ENCODE measurements at places on chromosomes 16 and 17.

DNA sequence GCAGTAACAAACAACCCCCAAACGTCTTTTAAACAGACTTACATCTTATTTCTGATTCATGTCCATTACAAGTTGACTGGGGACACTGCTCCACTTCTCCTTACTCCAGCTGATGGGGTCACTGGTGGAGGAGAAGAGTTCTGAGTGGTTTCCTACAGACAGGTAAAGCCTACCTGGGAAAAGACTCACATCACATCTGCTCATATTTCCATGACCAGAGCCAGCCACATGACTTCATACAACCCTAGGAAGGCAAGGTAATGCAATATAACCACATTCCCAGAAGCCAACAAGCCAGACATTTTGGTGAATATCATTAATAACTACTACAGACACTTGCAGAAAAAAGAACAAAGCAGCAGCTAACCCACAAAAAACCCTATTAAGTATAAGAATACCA is 90.5 kb upstream of the IRX6 start:
- DNase-seq: no peak

DNA sequence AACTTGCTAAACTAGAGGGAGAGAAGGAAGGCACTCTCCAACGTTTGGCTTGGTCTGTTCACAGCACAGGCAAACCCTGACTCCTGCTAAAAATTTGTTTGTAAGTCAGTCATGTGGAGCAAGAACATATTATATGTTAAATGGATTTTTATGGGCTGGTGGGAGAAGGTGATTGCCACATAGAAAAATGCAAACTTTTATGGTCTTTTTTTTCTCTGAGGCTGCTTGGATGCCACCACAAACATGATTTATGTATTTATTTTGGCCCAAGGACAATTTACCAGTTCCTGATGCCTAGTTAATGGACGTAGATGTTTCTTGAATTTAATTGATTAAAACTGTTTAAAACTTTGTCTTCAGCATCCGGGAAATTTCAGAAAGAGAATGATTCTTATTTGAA is 274.2 kb upstream of the MYOCD start:
- no peak for DNase-seq

DNA sequence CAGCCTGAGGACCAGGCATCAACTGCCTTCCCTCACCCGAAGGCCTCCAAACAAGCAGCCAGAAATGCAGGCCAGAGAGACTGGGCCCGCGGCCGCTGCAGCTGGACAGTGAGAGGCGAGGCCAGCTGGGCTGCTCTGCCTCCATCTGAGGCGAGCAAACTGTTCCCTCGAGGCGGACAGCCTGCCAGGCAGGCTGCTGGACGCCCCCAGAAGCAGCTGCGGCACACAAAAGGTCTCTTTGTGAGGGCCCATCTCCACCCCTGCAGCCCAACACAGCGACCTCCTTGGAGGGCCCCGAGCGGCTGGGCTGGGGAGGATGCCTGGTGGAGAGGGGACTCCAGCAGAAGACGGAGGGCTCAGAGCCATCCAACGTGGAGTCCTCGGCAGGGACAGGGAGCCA is 4.7 kb downstream of the CORO7 start:
- no peak for DNase-seq

DNA sequence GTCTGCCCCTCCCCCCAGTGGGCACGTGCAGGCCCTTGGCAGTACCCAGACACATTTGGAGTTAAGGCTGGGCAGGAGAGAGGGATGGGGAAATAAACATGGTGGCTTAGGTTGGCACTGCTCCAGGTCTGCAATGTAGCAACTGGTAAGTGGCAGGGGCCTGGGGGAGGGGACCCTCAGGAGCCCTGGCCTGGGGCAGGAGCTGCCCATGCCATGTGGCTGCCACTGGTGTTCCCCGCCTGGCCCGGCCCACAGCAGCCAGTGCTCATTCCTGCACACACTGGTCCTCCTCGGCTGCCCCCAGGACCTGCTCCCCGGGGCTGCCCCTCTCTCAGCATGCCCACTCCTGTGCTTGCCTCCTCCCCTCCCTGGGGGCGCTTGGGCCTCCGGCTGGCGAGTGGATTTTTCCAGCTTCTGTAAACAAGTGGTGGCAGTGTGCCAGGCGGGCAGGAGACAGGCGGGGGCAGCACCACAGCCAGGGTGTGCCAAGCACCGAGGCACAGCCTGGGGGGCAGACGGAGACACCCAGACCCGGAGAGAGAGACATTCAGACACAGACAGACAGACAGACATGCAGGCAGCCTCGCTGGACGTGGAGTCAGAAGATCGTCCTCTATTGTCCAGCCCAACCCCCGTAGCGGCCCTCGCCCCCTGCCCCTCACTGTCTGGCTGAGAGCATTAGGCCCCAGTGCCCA is 9.4 kb downstream of the THRA start:
- no peak for DNase-seq

GRCh38 chr16:84785843-84786581 is 33.8 kb upstream of the CRISPLD2 start:
- DNase-seq: no peak

- DNase-seq: no peak
These were observed 27.5 kb downstream of the WSB1 start for GRCh38 chr17:27321372-27321771.

DNA sequence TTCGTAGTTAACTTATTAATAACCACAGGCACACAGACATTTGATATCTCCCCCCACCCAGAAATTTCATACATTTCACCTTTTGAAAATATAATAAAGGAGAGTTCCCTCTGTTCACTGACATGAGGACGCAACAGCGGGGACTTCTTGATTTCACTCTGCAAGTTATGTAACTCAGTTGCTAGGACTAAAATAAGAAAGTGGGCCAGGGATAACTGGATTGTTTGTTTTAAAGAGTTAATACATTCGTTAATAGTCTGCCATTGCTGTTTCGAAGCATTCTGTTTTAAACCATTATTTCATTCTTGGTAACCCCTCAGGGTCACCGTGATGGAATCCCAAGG is 1.2 kb downstream of the RHOT1 start:
- no peak for DNase-seq

- DNase-seq: no peak
These were observed 13.4 kb downstream of the MSI2 start for GRCh38 chr17:57269598-57270255.

DNA sequence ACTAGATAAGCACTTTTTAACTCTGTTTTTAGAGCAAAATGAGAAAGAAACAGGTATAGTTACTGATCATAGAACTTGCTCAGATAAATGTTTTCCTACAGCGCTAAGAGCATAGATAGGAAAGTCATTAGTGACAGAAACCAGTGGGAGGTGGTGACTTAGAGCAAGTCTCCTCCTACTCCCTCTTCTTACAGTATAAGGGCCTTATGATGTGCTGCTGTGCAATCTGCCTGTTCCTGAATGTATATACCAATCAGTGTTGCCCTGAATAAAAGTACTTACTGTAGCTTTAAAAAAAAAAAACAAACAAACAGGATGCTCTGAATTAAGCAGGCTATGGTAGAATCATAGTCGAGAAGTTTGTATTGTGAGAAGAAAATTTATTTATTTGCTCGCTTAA is 23.3 kb upstream of the RASL10B start:
- peak; percentile 24 for DNase-seq

- no peak for DNase-seq
These were observed 18.9 kb downstream of the CLTC start for GRCh38 chr17:59638553-59638952.

- DNase-seq: no peak
These were observed 32.1 kb upstream of the ZNF750 start for GRCh38 chr17:82871776-82872561.

GRCh38 chr17:73770115-73770848 is 126.0 kb upstream of the SDK2 start:
- no peak for DNase-seq

DNA sequence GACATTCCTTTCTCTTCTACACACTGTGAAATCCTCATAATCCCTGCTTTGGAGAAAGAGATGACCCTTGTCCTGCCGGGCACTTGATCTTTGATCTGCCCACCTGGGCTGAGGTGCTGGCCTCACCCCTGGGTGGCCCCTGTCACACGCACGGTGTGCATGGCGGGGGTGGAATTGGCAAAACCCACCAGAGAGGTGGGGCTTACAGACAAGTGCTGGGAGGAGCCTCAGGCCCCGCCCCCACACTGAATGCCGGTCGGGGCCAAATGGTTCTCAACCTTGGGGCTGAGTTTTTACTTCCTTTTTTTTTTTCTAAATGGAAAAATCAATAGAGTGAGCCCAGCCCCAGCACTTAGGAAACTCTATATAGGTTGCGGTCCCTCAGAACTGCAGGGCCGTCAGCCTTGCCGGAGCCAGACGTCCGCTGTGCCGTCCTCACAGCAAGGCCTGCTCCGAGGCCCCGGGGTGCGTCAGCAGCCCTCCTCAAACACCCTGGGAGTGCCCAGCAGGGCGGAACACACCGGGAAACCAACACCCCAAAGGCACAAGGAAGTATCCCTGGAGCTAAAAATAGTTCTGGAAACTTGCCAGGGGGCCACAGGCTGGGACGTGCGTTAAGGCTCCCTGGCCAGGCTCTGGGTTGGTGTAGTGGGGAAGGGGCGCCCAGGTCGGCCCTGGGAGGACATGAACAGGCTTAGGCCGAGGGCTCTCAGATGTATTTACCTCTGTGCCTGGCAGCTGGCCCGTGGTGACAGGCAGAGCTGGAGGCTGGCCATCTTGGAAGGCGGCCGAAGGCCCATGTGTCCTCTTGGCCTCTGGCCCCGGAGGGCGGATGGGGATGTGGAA is 11.0 kb downstream of the GPRC5C start:
- peak; percentile 48 for DNase-seq

- DNase-seq: no peak
These were observed 1.2 kb upstream of the IGSF6 start for GRCh38 chr16:21653571-21653970.

- peak; percentile 47 for DNase-seq
These were observed at the start of gene MARCHF10 for GRCh38 chr17:62807812-62808575. Gene MARCHF10 (minus strand): TSS chr17:62808314. CDS start chr17:62801735, 6,579 bp downstream.

DNA sequence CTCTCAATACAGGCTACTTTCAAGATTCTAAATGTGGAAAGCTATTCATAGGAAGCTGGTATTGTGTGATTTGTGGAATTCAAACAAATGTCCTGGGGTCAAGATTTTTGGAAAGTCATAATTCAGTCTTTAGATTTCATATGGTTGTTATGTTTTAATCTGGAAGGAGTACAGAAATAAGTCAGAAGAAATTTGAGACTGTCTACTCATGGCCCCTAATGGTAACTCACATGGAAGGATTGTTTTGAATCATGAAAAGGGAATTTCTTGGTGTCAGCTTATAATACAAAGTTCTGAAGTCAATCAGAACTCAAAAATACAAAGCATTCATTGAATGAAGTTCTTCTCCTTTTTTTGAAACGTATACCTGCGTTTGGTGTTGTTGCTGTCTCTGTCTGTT is 3.1 kb downstream of the KCNJ2 start:
- no peak for DNase-seq

GRCh38 chr16:79082970-79083369 is 517.6 kb downstream of the MAF start:
- DNase-seq: peak; percentile 49

- no peak for DNase-seq
These were observed 44.0 kb downstream of the CCDC182 start for GRCh38 chr17:57701124-57701523.

- DNase-seq: no peak
These were observed 116.3 kb downstream of the TANC2 start for GRCh38 chr17:63082273-63082861.

GRCh38 chr17:74893936-74894671 is 671 bp upstream of the FADS6 start:
- DNase-seq: no peak

GRCh38 chr17:78684026-78684425 is 98.0 kb downstream of the CYTH1 start:
- no peak for DNase-seq

DNA sequence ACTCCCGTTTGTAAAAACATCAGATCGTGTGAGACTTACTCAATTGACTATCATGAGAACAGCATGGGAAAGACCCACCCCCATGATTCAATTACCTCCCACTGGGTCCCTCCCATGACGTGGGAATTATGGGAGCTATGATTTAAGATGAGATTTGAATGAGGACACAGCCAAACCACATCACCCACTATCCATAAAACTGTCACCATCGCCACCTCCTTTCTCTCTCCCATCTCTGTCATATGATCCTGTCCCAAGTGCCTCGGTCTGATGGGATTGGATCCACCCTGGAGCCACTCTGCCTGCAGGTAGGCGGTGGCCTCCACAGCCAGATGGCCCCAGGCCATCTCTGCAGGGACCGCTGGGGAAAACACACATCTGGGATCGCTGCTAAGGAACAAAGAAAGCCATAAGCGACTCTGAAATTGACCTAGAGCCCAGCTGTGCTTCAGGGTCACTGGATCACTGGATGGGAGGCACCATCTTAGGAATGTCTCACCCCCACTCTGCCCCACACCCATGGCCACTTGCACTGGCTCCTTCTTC is 61.2 kb downstream of the TMEM186 start:
- DNase-seq: no peak

DNA sequence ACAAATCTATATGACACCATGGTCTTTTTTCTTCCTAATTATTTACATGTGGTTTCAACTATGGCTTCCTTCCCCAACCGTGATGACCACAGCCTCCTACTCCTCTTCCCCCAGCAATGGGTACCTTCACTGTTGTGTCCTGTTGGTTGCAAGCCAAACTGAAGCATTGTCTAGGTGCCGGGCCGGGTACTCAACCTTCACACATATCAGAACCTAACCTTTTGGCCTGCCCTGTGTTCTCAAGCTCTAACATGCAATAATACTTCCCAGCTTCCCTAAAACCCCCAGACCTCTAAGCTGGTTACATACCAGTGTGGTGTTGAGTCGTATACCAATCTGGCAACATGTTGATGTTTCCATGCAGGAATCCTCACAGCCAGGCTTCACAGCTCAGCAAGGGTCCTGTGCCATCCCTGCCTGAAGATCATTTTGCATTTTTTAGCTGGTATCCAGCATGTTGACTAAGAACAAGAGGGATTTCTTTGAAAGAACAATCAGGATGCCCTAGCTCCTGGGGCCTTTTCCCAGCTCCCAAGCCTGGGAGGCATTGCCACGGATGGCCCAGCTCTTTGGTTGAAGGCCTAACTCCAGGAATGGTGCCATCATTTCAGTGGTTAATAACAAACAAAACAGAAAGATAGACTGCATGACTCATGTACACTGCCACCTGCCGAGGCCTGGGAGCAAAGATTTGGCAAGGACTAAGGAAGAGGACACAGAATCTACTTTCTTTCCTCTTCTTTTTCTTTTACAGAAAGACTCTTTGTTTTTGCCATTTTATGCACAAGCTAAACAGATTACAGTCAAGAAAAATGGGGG is 373.7 kb upstream of the SALL1 start:
- DNase-seq: no peak

DNA sequence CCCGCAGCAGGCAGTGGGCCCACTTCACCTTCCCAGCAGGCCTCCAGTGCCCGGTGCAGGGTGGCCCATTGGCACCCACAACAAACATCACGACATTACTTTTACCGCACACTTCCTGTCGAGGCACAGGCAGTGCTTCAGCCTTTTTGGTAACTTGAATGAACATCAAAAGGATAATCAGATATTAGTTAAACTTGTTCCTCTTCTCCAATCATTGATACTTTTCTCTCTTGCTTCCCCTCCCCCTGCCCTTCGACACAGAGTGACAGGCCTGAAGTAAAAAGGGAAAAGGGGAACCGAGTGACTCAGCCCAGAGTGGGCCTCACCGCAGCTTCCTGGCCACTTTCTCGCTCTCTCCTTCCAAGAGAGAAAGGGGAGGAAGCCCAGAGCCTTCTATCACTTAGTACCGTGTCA is 507.0 kb downstream of the MAF start:
- peak; percentile 64 for DNase-seq
